Activated naive CD4-positive, alpha-beta T cell (primary cell): ENCODE measurements at places on chromosomes 5 and 9.

DNA sequence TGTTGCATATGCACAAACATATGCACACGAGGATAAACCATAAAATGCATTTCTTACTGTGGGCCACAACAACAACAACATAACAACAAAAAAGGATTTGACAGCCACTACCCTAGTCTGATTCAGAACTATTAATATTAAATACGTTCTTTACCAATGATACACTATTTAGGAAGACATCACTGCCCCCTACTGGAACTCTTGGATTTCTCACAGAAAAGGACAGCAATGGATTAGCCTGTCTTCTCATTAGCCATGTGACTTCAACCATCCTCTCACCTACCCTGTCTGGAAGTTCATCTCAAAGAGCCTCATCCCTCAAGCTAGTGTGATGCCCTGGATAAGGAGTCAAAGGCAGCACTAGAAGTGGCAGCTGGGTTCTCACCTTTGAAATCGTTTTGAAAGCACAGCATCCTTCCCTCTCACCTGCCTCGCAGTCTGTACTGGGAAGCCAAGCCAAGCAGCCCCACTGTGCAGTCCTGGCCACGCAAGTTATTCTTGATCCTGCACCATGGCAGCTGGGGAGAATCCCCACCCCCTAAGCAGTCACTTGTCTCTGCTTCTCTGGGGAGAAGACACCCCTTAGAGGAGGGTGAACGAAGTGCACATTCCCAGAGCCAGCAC is 64.6 kb downstream of the SH3TC2 start:
- DNase-seq = no peak

DNA sequence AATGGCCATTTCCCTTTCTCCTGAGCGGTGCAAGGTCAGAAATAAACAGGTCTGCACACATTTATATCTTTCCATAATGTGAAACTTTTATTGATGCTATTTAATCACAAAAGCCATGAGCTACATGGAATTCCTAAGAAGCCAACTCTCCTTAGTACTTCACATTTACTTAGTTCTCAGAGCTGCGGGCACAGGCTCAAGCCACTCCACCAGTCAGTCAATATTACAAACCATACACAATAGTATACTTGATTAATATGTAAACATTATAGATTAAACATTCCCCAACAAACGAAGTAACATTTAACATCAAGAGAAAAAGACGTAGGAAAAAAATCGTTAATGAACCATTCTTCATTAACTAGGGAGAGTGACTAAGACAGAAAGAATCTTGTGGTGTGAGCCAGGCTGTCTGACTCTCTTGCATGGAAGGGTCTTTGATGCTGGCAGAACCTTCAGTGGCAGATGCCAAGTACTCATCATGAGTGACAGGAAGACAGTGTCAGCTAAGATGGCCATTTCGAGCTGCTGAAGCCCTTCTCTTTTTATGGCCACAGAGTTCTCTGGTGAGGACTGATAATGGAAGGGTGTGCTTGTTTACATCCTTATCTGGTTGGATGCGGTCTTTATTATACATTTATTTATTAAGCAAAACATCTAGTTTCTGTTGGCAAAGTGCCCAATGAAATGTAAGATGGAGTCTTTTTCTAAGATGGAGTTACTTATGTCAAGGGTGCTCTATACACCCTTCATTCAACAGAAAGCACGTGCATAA is 115.5 kb upstream of the TUT7 start:
- DNase-seq = no peak

DNA sequence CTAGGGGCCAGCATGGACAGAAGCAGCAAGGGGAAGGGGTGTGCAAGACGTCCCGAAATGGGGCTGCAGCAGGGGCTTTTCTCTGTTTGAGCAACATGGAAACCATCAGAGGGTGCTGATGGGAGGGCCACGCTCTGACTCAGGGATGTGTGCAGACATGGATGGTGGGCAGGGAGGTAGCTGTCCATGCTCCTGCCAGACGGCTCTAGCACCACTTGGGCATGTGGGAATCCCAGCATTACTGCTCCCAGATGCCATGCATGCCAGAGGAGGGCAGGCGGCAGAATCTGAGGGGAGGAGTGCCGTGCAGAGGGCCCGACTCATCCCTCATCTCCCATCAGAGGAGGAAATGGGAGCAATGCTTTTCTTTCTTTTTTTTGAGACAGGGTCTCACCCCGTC is 45.6 kb upstream of the SLC25A51 start:
- DNase-seq = no peak

GRCh38 chr9:35910613-35911359 is 1.5 kb downstream of the SPAAR start:
- DNase-seq = peak; percentile 20

DNA sequence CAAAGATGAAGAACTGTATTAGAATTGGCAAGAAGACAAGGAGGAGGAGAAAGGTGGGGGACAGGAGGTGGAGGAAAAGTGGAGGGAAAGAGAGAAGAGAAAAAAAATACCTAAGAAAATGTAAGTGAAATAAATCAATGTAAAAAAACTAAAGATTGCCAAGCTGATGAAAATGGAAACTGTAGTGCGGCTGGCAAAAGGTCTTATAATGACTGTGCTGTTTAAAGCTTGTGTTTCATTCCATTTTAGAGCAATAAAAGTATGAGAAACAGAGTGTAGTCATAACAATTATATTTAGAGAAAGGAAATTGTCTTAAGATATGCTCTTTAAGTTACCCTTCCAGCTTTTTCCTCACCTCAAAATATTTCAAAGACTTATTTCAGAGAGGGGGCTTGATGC is 670.5 kb upstream of the SEMA6A start:
- DNase-seq = no peak

GRCh38 chr5:5252106-5252505 is 112.0 kb downstream of the ADAMTS16 start:
- DNase-seq = no peak
